Karpas-422 (cell line): ENCODE measurements at places on chromosomes 3 and 15. TPM values are rescaled to one million over a fixed set of nuclear protein-coding genes. Genes with fewer than 3 reads are reported as not detected.

DNA sequence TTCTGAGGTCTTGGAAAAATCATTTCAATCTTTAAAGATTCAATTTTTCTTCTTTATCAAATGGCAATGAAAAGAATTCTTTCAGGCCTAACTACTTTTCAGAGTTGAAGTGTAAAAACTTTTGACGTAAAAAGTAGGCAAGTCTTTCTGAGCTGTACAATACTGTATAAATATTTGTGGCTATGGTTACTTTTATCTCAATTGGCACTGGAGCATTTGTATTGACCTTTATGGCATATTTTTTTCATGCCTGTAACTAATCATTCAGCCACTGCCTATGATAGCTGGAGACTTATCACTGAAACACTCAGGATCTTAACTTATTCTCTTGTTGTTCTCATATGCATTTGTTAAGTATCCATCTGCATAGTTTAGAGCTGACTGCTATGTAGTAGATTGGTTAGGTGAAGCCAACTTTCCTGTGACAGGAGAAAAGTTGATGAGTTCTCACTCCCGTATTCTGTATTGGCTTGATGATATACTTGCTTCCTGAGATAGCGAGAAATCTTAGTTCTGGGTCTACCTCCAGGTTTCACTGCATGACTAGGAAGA lies 290.4 kb upstream of the TBL1XR1 start:
- DNase-seq: no peak

DNA sequence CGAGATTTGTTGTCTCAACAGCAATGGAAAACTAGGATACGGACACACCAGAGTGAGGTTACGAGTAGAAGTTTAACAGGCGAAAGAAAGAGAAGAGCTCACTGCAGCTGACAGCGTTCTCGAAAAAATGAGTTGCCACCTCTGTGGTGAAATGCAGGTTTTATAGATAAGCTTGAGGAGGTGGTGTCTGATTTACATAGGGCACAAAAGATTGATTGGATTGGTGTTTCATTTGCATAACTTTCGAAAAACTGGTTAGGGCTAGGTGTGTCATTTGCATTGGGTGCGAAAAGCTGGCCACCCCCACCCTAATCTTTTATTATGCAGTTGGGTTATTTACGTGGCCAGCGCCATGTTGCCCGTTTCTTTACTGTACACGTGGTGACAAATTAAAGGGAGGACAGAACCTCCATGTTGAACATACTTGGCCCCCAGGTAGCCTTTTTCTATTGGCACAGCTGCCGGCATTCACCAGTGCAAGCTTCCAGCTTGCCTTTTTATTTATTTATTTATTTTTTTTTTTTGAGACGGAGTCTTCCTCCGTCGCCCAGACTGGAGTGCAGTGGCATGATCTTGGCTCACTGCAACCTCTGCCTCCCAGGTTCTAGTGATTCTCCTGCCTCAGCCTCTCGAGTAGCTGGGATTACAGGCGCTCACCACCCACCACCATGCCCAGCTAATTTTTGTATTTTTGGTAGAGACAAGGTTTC lies 8.3 kb downstream of the IFT122 start:
- DNase-seq: no peak

MYLK gene
- total RNA-seq: 0.18 and 0.63 TPM in 2 replicates

DNA sequence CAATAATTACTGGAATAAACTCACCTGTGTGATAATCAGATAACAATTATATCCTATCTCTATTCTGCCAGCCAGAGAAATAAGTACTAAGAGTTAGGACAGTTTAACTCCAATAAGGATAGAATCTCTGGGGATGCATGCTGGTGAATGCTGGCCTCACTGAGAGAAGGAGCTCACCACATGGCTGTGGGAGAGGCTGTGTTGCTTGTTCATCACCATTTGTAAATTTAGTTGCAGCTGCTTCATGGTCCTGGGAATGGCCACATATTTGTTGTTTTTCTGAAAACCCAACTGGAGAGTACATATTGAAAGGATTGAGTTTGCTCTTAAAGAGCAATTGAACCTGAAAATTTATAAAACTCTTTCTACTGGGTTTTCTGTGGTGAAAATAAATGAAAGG lies 207.3 kb downstream of the NECTIN3 start:
- DNase-seq: no peak

DNA sequence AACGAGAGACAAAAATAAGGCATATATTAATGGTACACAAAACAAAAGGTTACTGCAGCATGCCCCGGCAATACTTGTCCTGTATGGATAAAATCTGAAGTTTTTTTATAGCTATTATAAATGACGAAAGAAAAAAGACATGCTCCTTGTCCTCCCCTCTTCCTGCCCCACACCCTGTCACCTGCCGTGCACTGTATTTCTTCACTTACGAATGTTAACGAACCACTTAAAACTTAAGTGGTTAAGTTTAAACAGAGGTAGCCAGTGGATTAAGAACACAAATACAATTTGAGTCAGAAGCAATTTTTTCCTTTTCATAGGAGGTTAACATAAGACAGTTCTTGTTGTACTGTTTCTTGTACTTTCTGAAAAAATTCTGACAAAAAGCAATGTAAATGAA lies 799.1 kb upstream of the NECTIN3 start:
- no peak for DNase-seq

DNA sequence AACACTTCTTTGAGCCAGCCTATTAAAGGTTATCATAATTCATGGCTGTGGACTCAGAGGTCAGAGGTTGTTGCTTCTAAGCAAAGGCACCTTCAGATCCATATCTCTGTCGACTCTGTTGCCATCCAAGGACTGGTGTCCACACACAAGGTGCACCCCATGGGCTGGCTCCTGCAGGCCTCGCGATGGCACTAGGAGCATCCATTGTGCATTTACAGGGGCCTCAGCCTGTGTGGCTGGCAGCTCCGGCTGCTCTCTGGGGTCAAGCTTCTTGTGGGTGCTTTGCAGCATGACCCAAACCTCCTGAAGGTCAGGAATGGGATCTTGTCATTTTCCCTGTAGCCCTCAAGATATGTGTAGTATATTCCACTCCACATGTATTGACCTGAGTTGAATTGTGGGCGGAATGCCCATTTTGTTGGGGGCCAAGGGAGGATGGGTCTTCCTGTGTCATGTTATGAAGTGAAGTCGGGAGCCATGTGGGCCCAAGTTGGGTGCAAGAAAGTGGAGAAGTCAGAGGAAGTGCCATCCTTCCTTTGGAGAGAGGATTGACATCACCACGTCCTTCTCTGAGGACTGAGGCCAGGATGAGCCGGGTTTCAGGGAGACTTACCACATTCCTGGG lies 43.9 kb downstream of the CHDH start:
- DNase-seq: no peak

GRCh38 chr3:905217-905616 lies 187.6 kb upstream of the CNTN6 start:
- no peak for DNase-seq

DNA sequence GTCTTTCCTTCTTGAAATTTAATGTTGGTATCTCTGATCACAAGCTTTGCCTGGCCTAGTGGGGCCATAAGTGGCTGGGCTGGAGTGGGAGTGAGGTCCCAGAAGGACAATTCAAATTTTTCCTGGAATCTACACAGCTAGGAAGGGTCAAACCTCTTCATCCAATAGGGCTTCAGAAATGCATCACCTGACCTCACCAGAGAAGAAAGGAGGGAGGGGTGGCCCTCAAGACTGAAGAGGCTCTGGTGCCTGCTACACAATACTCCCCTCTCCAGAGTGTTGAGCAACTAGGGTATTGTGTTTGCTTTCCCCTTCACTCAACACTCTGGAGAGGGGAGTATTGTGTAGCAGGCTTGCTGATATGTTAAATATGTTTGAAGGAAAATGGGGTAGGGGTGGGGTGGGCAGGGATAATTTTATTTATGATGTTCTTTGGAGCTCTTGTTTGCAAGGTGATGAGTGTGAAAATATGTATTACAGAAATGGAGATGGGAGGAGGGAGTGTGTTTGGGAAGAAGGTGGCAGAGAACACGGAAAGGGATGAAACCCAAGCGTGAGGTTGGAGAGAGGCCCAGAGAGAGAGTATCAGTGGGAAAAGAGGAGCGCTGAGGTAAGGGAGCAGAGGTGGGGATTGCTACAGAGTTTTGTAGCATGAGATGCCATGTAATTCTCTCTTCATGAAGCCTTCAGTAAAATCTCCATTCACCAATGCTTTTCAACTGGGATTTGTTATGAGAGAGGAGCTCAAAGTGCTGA lies 5.7 kb upstream of the KLHL24 start:
- no peak for DNase-seq

DNA sequence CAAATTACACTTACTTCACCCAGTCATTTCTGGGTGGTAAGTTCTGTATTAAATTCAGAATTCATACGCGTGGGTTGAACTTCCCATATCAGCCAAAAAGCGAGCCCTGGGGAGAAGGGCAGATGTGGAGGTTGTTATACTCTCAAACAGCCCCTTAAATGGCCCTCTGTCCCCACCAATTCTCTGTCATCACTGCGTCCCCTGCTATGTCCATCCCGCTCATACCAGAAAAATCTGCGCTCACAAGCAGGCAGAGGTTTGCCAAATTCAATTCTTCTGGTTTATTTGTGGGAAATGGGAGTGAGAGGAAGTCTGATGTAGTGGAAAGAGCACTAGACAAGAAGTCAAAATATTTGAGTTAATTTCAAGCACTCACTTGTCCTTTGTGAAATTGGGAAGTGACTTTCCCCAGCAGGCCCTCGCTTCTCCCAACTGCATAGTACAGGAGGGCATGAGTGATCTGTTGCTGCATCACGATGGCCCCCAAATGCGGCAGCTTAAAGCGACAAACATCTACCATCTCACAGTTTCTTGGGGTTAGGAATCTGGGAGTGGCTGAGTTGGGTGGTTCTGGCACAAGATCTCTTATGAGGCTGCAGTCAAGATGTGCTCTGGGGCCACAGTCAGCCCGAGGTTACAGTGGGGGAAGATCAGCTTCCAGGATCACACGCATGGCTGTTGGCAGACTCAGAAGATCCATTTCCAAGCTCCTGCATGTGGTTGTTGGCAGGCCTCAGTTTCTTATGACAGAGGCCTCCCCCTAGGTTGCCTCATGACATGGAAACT lies 67.7 kb downstream of the CPN2 start:
- DNase-seq: no peak
